Stimulated activated CD4-positive, alpha-beta T cell treated with anti-CD3 and anti-CD28 coated beads, Interleukin-1b, Interleukin-23, amount 100 ng/mL, for 48 hours (primary cell): ENCODE measurements at places on chromosomes 5 and 9.

DNA sequence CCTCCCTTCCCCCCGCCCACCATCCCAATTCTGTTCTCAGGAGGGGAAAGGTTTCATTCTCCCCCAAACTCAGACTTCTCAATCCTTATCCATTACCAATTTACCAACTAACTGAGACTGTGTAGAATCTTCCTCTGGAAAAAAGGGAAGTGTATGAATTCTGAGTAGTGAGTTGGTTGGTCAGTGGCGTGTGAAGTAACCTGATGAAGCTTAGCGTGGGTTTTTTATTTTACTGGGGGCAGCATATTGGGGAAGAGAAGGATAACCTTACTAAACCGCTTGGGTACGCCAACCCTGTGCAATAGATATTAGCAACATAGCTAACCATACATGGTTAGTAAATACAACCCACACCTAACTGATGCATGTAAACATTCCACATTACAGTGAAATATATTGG, 1.1 kb upstream of the DNAJC21 start:
- DNase-seq, result no peak

- DNase-seq, result no peak
Observed at GRCh38 chr5:146084376-146084775, 21.0 kb downstream of the PLAC8L1 start.

GRCh38 chr9:129983891-129984290, 59.1 kb downstream of the FNBP1 start:
- no peak for DNase-seq

DNA sequence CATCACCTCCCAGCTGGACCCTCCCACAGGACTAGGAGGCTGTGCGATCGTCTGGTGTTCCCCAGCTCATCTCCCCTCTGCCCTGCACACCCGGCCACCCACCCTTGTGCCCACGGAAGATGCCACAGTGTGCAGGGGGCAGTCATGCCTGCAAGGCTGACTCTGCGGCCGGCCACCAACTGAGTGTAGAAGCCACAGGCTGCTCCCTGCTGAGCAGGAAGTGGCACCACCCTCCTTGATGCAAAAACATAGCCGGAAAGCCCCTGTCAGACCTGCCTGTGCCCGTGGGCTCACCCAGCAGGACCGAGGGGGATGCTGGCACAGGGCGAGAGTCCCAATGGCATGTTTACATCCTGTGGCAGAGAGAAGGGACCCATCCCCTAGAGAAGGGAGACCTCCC, 40.3 kb upstream of the SLC12A7 start:
- DNase-seq, result no peak

DNA sequence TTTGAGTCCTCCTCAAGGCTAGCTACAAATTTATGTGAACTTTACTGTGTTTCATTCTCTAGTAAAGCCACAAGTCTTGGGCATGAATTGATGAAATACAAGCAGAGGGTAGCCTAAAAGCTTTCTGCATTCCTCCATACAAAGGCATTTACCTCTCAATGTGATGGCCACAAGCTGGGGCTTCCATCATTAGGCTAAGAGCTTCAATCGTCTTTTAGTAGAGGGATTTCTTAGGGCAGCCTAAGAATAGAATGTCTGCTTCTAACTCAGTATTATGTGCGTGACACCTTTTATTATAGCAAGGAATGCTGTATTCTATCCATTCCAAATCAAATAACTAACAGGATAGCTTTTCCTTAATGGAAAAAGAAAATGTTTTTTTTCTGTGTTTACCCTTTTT, 3.7 kb downstream of the PLAC8L1 start:
- DNase-seq, result no peak

DNA sequence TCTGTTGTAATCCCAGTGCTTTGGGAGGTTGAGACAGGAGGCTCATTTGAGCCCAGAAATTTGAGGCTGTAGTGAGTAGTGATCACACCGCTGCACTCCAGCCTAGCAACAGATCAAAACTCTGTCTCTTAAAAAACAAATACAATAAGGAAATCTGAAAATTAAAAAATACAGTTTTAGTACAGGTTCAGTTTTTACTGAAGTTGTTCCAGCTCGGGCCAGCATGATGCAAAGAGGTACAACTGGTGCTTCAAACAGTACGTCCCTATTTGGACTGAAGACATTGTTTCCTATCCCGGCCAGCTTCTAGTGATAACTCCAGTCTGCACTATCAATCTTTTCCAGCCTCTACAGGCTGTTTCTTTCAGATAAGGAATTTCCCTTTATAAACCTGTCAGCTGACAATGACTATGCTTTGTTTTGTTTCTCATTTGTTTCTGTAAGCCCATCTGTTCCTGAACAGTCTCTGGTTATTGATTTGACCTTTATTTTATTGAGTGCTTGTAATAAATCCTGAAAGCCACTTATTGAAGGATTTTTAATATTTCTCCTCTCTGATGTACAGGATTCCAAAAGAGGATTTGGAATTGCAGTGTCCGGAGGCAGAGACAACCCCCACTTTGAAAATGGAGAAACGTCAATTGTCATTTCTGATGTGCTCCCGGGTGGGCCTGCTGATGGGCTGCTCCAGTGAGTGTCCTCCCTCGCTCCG, 41.9 kb downstream of the TJP2 start:
- no peak for DNase-seq

GRCh38 chr5:37187465-37187977, 61.7 kb downstream of the CPLANE1 start:
- no peak for DNase-seq

- DNase-seq, result peak; percentile 85
Observed at GRCh38 chr5:170312666-170313065, 15.1 kb upstream of the LCP2 start.

DNA sequence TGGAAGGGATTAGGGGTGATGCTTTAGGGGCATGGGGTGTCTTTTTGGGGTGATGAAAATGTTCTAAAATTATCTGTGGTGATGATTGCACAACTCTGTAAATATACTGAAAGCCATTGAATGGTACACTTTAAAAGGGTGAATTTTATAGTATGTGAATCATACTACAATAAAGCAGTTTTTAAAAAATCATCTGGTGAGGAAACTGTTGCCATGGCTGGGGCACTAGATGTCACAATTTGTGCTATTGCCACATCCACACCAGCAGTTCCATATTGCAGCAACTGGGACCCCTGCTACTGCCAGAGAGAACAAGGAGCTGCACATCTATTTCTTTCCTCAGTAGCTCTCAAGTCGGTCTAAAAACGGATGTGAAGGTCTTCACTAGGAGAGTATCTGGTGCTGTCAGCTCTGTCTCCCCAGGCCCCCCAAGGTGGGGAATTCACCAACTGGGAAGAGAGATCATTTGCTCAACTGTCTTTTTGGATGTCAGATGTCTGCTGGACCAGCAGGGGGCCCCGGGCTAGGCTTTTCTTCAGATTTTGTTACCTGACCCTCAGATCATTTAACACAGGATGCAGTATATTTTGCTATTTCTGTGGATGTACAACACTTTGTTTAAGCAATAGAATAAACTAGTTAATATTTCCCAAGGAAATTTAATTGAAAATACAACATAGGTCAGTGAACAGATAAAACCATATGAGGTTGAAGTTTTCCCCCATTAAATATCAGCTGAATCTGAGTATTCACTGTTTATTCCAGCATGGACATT, 13.2 kb downstream of the CMYA5 start:
- DNase-seq, result peak; percentile 16

GRCh38 chr5:54217826-54218503, 92.4 kb downstream of the ARL15 start:
- DNase-seq, result no peak

- DNase-seq, result no peak
Observed at GRCh38 chr5:137561608-137562007, 62.5 kb upstream of the SPOCK1 start.

DNA sequence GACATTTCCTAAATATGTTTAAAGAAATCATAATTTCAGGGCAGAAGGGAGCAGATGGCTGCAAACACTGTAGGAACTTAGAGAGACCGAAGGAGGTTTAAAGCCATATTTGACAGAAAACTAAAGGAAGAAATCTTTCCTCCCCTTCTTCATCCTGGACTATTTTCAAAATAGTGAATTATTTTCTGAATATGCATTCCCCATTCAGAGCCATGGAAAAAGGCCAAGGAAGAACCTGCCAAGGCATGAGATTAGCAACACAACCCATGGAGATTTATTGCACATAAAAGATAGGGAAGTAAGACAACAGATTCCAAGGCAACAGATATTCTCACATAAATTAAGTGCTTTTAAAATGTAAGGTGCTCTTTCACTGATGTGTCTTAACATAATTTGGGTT, 233.3 kb upstream of the ADAMTS16 start:
- DNase-seq, result no peak

DNA sequence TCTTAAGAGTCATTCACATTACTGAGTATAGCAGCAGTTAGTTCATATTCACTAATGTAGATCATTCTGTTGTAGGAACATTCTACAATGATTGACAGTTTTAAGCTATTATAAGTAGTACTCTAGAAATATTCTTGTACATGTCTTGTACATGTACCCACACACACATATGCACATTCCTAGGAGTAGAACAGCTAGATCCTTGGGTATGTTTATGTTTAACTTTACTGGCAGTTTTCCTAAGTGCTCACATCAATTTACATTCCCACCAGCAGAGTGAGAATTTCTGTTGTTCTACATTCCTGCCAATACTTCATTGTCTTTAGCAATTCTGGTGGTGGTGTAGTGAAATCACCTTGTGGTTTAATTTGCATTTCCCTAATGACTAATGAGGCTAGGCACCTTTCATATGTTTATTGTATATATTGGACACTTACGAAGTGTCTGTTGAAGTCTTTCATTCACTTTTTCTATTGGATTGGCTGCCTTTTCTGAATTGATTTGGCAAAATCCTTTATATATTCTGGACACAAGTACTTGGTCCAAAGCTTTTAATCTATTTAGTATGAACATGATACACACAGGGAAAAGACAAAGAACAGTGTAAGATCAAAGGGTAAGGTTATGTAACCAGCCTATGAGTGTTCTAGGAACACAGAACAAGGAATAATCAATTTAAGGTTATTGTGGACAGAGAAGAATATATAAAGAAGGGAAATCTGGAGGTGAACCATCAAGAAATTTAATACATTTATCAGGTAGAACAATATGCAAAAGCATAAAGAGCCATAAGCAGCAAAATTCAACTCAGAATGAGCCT, 95.6 kb downstream of the MLLT3 start:
- DNase-seq, result no peak
